ENCODE measurements at places on chromosomes 16 and 17.
A peak's percentile ranks its signal among the peaks of the same experiment; 100 is the strongest.

- no peak for DNase-seq
Observed at GRCh38 chr17:75874323-75875181, 3.8 kb downstream of the TRIM47 start.

GRCh38 chr16:31427441-31428278, 500 bp downstream of the COX6A2 start:
- peak; percentile 57 for DNase-seq

DNA sequence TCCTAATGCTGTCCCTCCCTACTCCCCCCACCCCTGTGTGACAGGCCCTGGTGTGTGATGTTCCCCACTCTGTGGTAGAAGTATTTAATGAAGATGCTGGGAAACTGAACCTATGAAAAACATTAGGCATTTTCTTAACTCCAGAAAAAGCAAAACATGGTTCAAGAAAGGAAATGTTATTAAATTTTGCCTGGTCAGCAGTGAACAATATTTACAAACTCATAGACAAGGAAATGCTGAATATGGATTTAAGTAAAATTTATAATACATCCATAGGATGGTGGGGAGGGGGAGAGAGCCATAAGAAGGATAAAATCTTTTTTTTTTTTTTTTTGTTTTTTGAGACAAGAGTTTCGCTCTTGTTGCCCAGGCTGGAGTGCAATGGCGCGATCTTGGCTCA, 10.8 kb upstream of the CRYBA1 start:
- no peak for DNase-seq

- peak; percentile 40 for DNase-seq
Observed at GRCh38 chr16:3578610-3579551, 1.7 kb upstream of the NLRC3 start.

DNA sequence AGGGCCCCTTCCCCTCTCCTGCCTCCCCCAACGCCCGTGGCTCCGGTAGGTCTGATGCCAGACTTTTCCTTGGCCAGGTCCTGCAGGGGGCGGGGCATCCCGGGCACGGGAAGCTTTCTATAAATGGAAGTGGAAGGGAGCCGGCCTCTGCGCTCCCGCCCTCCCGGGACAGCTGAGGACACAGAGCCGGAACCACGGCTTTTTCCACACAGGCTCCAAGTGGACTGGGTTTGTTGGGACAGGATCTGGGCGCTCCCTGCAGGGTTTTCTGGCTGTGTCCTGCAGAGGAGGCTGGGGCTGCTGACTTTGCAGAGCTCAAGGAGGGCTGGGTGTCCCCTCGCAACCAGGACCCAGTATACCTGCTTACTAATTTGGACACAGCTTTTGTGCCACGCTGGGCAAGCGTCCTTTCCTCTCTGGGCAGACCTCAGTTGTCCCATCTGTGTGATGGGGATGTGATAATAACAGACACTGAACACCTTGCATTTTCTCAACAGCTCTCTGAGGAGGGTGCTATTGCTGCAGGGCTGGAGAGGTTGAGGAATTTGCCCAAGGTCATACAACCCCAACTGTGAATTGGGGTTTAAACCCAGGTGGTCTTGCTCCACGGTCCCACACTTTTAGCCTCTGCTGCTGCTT, 1.8 kb downstream of the TNS4 start:
- no peak for DNase-seq
